ENCODE measurements at places on chromosomes 11 and 22.

DNA sequence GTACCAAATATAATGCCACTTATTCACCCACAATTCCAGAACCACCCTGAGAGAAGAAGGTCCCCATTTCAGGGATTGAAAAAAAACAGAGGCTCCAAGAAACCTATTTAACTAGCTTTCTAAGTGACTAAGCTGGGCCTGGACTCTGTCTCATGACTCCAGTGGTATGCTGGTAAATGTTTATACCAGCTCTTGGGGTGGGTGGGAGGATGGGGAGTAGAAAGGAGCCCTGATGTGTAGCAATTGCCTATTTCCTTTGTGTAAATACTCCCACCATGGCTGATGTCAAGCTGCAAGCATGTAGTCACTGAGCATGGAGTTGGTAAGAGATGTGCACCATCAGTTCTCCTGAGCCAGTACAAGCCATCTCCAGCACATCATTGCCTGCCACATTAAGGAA lies 2.8 kb downstream of the PRG3 start:
- DNase-seq: no peak

GRCh38 chr11:124983674-124984511 lies 29.9 kb downstream of the CCDC15 start:
- DNase-seq: no peak

DNA sequence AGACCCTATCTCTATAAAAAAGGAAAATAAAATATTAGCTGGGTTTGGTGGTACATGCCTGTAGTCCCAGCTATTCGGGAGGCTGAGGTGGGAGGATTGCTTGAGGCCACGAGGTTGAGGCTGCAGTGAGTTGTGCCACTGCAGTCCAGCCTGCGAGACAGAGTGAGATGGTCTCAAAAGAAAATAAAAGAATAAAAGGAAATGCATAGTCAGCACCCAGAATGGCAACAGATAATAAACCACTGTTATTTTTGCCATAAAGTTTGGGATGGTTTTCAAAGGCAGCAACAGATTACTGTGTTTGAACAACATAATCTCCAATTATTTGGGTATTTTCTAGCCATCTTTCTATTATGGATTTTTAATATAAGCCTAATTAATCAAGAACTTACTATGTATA lies 61.9 kb downstream of the ATG16L2 start:
- no peak for DNase-seq

DNA sequence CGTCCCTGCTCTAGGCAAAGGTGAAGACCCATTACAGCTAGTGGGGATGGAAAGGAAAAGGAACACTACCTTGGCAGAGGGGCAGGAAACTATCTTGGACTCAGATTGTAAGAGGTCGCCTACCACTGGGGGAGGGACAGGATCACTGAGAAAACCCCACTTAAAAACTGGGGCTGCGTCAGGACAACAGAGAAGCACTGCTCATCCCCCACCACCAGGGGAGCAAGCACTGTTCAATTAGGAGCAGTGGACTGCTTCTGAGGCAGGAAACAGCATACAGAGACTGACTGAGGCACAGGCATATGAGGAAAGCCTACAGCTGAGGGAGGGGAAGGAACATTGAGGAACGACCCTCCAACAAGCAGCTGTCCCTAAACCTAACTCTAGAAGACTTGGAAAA lies 20.8 kb upstream of the DLAT start:
- no peak for DNase-seq

DNA sequence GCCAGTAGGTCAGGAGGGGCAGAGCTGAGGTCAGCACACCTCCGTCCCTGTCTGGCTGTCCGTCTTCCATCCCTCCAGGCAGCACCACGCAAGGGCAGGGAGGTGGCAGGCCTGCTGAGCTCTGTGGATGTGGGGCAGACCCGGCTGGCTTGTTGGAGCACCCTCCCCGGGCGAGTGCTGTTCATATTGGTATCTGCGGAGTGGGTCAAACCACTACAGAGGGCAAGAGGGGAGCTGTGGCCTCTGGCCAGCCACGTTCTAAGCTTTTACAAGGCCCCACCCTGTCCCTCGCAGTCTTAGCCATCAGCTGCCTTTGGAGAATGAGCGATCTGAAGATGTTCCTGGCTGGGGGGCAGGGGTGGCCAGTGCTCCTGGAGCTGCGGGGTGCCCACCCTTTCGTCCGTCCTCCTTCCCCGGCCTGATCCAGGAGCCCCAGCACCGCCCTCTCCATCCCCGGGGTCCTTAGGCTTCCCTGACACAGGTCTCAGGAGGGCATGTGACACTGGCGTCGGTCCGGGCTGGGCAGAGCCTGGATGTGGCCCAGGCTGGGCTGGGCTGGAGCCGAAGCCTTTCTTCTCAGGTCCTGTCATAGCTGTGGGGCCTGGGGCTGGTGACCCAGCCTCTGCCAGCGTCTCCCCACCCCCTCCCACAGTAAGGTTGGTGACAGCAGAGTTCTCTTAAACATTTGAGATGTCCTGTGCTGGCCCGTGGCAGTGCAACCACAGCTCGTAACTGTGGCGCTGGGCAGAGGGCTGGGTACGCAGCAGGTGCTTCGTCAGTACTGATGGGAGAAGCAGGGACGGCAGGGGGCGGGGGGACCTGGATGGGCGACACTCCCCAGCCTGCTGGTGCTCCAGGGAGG lies 31.7 kb upstream of the GRAMD4 start:
- DNase-seq: no peak

DNA sequence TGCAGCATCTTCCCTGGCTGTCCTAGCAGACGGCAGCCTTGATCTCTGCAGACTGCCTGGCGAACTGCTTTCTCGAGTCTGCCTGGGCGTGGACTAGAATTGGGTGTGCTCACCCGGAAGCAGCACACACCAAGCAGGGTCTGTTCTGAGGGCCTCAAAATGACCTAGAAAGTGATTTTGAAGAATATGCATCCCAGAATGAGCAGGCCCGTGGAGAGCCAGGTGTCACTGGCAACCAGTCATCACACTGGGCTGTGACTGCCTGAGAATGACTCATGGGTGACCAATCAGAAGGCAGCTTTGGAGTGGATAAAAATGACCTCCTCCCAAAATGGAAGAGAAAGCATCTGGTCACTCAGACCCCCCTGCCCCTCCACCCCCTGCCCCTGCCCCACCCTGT lies 114.9 kb upstream of the NECTIN1 start:
- DNase-seq: no peak

GRCh38 chr11:57426439-57426928 lies 437 bp downstream of the SLC43A3 start:
- DNase-seq: no peak

Measured in fibroblast of the conjunctiva (primary cell).